ENCODE measurements at places on chromosomes 6 and 20.

DNA sequence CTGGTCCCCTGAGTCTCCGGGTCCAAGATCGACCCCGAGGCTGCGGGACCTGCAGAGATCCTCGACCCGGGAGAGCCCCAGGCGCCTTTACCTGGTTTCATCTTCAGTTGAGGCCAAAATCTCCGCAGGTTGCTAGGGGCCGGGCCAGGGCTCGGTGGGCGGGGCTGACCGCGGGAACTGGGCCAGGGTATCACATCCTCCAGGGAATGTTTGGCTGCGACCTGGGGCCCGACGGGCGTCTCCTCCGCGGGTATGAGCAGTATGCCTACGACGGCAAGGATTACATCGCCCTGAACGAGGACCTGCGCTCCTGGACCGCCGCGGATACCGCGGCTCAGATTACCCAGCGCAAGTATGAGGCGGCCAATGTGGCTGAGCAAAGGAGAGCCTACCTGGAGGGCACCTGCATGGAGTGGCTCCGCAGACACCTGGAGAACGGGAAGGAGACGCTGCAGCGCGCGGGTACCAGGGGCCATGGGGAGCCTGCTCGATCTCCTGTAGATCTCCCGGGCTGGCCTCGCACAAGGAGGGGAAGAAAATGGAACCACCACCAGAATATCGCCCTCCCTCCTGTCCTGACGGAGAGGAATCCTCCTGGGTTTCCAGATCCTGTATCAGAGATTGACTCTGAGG lies 53.8 kb upstream of the POLR1H start:
- no peak for DNase-seq

DNA sequence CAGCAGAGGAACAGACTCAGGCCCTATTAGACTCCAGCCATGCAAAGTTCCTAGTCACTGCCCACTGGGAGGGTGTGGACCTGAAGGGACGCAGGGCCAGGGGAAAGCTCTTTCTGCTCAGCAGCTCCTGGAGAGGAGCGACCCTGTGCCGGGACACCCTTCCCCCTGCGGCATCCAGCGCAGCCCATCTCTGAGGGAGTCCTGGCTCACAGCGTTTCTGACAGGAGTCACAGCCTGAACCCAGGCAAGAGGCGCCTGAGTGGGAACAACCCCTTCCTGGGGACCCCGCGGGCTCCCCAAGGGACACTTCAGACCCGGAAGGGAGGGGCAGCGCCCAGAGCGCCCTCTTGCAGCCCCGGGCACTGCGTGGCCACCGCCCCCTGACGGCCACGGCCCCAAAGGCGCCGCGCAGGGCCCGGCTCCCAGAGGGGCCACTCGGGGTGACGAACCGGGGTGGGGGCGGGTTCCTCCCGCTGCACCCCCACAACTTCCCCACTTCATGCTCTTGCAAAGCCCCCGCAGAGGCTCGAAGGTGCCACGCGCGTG lies 862 bp downstream of the UCKL1 start:
- no peak for DNase-seq

DNA sequence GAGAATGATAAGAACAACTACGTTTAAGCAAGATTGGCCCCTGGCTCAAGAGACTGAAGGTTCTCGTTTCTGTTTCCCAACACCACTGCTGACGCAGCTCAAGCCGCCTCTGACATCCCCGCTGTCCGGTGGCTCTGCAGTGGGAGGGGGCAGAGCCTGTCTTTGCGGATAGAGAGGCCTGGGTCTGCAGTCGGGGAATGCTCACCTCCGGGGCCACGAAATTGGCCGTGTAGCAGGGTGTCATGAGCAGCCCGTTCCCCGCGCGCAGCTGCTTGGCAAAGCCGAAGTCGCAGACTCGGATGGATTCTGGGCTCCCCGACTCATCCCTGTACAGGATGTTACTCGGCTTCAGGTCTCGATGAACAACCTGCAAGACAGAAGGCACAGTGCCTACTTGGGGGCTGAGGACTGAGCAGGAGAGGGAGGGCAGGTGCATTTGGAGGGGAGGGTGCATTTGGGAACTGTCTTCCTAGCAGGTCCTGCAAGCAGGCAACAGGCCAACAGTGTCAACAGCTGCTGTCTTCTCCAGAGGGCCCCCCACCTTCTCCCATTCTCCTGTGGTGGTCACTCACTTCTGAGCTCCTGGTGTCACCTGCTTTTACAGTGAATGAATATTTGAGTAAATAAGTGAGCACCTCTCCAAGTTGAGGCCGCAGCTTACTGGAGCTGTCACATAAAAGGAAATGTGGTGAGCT lies 40.5 kb upstream of the MPC1 start:
- no peak for DNase-seq

- DNase-seq = no peak
These were observed 580.8 kb downstream of the BMP2 start for GRCh38 chr20:7348253-7348652.

DNA sequence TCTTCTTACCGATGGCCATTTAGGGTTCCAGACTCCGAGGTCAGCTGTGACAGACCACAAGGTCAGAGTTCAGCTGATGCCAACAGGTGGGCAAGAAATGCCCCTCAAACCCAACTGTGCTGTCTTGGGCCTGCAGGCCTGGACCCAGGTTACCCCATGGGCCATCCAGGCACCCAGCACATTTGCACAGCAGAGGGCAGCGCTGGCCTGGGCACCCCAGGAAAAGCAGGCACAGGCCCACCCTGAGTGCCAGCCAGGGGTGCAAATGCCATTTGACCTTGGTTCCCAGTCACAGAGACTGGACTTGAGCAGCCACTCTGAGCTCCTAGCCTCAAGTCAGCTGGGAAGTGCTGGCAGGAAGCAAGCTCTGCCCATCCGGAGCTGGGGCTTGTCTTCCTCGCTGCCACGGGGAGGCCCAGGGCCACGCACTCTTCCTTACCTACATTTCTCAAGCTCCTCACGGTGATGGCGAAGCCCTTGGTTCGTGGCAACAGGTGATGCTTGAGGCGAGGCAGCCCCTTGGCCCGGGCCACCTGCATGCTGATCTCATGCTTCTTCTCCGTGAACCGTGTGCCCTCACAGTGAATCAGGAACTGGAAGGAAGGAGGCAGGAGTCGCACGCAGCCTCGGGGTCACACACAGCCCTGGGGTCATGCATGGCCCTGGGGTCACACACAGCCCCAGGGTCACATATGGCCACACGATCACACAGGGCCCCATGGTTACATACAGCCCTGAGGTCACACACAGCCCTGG lies 120.8 kb downstream of the AGPAT4 start:
- no peak for DNase-seq

GRCh38 chr6:75213112-75213511 lies 7.3 kb upstream of the COL12A1 start:
- DNase-seq = no peak

- no peak for DNase-seq
These were observed 4.6 kb downstream of the OR2H2 start for GRCh38 chr6:29589423-29590048.

- DNase-seq = no peak
These were observed 27.1 kb upstream of the SYNCRIP start for GRCh38 chr6:85669735-85670194.

DNA sequence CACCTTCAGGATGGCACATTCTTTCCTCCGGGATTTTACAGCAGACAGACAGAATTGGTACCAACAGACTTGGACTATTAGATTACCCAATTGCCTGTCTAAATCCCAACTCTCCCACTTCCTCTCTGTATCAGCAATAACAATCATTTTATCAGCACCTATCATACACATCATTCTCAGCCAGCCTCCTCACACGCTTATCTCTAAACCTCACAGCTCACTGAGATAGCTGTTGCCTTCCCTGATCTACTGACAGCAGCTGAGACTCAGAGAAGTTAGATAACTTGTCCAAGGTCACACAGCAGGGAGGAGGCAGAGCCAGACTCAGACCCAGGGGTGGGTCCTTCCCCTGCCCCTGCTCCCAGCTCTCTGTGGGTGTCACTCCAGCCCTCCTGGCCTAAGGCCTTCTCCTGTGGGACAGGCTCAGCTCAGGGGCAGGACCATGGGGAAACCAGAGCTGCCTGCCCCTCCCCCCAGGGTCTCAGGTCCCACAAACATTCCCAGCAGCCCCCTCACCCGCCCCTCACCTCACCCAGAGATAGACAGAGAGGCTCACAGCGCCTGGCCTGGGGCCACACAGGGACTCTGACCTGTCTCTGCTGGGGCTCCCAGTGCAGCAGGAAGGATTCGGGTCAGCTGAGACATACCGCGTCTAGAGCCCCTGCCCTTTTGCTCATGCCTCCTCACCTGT lies 92.8 kb downstream of the GRM4 start:
- no peak for DNase-seq

DNA sequence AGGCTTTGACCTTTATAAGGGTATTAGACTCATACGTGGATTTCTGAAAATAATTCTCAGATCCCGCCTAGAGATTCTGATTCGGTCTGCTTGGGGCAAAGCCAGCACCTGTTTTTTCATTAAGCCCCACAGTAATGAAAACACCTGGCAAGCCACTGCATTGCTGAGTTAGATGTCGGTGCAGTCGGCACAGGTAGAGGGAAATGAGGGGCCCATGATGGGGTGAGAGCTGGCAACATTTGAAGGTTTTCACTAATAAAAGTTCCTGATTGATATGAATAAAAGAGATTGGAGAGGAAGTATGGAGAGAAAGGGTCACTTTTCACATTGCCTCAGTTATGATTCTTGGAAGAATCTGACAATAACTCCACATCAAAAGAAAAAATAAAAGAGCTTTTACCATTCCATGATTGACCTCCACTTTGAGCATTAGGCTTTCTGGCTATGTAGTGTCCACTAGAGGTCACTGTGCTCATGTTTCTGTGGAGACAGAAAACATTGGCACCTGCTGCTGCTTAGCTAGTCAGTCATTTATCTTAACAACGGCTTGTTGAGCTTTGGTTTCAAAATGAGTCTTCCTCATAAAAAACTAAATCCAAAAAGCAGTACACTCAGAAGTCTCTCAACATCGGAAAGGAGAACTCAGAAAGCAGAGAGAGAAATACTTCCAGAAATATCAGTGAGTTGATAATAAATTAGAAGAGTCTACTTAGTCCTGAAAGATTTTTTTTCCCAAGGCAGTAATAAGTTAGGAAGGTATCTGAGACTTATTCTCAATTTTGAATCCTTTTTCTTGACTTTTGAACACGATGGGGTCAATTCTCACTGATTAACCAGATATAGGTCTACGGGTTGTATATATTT lies 53.3 kb upstream of the KLHL31 start:
- DNase-seq = peak; percentile 11

- no peak for DNase-seq
These were observed 32.8 kb upstream of the CEP85L start for GRCh38 chr6:118683881-118684872.

DNA sequence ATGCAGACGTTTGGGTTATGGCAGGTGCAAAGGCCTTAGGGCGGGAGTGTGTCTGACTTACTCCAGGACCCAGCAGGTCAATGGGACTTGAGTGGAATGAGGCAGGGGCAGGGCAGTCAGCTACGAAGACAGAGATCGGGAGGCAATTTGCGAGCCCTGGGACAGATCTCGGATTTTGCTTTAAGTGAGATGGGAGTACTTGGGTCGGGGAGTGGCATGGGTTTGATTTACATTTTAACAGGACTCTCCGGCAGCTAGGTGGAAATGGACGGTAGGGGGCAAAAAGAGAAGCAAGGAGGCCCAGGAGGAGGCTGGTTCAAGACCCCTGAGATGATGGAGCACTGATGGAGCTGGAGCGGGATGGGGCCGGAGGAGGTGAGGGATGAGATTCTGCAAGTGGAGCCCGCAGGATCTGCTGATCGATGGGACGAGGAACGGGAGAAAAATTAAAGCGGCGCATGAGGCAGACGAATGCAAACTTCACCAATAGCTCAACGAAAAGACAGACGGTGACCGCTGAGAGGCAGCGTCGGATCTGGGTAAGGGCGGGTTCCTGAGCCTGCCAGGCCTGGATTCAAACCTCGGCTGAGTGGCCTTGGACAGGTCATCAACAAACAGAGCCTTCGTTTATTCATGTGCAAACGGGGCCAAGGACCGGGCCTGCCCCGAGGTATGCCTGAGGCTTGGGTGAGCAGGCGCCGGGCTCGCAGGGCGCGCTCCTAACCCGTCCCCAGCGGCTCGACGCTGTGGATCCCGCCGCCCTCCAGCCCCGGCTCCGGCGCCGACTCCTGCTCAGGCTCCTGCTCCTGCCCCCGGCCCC lies 756 bp upstream of the RBCK1 start:
- DNase-seq = no peak

DNA sequence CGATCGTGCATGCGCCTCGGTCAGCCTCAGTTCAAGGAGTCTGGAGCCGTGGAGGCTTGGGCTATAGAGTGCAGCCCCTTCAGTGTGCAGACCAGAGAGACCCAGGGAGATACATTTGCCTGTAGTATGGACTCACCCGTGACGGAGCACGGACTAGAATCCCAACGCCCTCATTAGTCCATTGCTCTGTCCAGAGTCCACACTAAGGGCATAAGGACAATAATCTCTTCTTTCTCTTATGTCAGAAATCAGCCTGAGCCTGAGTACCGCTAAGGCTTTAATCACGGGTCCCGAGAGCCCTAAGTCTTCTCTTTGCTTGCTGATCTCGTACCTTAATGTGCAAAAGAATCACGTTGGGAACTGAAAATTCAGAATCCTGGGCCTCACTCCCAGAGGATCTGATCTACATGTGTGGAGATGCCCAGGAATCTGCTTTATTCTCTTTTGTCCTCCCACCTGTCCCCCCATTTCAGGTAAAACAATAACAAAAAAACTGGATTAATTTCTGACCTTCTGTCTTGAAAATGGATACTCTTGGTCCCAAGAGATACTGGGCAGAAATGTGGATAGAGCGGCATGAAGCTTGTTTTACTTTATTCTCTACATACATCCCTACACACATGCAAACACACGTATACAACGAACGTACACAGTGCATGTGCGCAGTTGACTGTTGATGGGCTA lies 671 bp downstream of the BPHL start:
- no peak for DNase-seq

DNA sequence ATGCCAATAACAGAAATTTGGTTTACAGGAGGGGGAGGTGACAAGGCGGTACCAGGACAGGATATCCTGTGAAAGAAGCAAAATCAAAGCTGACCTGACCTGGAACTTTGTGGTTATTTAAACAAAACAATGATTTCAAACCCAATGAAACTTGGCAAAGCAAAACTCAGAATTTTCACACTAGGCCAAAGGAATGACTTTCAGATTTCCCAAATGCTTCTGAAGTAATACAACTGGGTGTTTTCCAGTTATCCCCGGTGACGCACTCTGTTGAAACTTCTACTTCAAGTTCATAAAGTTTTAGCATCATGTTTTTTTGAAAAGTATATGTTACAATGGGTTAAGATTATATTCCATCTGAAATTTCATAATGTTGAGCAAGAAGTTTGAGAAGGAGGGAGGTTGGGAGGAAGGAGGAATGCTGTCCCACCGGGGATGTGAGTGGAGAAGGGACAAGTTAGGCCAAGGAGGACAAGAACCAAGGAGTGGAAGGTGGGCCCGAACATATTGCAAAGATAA lies 78.1 kb upstream of the TRAF3IP2 start:
- no peak for DNase-seq

GRCh38 chr6:122352981-122353664 lies 46.3 kb upstream of the HSF2 start:
- no peak for DNase-seq

- no peak for DNase-seq
These were observed 568.5 kb downstream of the UTRN start for GRCh38 chr6:144853603-144854002.

DNA sequence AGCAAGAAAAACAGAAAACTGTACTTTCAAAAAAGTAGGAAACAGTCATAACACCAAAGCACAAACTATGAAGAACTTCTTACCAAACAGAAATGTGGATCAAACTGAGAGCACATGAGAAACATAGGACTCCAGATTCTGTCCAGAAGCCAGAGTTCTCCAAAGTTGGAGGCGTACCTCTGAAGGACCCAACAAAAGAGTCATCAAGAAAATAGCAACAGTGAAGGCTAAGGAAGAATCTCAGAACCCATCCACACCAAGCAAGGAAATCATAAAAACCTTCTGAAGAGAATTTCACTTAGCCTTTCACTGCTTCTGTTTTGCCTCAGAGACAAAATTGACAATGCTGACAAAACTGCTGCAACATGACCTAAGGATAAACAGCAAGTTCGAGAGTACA lies 29.4 kb downstream of the HBS1L start:
- no peak for DNase-seq
